ENCODE measurements at places on chromosomes 11 and 22.

GRCh38 chr11:13338019-13338426 is 60.4 kb downstream of the BMAL1 start:
- no peak for DNase-seq

- no peak for DNase-seq
These were observed 89.4 kb downstream of the PPP6R3 start for GRCh38 chr11:68549789-68550484.

DNA sequence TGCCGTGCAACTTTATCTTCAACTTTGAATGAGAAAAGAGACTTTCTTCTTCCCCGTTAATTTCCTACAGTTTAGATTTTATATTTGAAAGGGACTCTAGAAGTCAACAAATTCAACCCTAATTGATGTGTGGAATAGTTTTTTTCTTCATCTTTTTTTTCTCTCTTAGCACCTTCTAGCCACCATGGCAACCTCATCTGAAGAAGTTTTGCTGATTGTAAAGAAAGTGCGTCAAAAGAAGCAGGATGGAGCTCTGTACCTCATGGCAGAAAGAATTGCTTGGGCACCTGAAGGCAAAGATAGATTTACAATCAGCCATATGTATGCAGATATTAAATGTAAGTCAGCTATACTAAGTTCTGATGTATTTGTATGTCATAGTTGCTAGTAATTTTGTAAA is 10.5 kb downstream of the GTF2H1 start:
- no peak for DNase-seq

GRCh38 chr11:45384016-45384415 is 97.9 kb upstream of the SYT13 start:
- DNase-seq, result no peak

GRCh38 chr11:117076941-117077691 is 21.1 kb downstream of the SIK3 start:
- DNase-seq, result peak; percentile 78

GRCh38 chr22:50199251-50199721 is 1.5 kb upstream of the SELENOO start:
- no peak for DNase-seq

DNA sequence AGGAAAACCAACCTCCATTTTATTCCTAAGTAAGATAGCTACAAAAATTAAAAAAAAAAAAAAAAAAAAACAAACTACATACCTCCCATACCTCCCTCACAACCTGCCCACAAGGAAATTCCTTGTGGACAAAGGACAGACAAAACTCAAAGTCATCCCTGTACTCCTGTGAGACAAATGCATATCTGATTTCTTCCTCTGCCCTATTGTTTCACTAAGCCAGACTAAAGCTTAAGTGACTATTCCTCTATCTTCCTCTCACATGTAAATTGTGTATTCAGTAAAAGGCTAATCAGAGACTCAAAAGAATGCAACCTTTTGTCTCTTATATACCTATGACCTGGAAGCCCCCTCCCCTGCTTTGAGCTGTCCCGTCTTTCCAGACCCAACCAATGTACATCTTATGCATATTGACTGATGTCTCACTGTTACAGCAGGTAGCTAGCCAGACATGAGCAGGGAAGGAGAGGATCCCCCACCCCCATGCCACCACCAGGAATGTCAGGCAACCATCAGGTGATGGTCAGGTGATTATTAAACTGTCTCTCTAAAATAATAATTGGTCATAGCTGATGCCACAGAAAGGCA is 289.4 kb downstream of the SBF2 start:
- no peak for DNase-seq

GRCh38 chr11:13667245-13667644 is 1.2 kb upstream of the FAR1 start:
- no peak for DNase-seq

DNA sequence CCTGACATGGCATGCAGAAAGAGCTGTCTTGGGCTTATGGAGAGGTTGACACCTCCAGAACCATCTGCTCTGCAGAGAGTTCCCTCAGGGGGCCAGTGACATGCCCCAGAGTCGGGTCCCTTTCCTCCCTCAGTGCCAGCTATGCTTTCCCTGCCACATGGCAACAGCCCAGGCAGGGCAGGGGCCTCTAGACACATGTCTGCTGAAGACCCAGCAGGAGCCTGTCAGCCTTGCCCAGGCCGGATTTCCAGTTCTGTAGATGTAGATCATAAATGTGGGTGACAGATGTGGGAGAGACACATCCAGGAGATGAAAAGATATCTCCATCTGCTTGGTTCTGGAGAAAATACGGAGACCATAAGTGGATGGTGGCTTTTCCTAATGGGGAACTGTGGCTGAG is 25.5 kb downstream of the NAV2 start:
- DNase-seq, result no peak

DNA sequence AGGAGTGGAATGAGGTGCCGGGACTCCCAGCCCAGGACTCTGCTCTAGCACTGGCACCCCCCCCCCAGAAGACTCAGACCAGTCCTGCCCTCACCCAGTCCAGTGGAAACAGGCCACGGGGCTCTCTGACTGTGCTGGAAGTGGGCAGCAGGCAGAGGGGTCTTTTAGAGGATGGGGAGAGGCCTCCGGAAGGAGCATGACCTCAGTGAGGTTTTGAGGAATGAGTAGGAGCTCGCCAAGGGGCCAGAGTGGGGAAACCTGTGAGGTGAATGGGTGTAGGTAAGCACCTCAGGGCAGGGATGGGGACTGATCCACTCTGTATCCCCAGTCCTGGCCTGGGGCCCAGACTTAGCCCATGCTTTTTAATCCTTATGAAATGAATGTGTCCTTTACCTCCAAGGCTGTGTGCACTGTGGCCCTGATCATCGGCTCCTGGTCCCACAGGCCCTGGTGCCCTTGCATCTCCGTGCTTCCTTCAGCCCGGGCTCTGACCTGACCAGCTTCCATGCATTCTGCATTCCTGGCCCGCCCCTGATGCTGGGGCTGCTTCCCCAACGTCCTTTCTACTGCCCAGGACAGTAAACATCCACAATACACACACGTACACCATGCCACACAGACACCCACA is 24.4 kb upstream of the RFPL3 start:
- no peak for DNase-seq

- DNase-seq, result no peak
These were observed 14.8 kb downstream of the PLAAT3 start for GRCh38 chr11:63599211-63600122.

DNA sequence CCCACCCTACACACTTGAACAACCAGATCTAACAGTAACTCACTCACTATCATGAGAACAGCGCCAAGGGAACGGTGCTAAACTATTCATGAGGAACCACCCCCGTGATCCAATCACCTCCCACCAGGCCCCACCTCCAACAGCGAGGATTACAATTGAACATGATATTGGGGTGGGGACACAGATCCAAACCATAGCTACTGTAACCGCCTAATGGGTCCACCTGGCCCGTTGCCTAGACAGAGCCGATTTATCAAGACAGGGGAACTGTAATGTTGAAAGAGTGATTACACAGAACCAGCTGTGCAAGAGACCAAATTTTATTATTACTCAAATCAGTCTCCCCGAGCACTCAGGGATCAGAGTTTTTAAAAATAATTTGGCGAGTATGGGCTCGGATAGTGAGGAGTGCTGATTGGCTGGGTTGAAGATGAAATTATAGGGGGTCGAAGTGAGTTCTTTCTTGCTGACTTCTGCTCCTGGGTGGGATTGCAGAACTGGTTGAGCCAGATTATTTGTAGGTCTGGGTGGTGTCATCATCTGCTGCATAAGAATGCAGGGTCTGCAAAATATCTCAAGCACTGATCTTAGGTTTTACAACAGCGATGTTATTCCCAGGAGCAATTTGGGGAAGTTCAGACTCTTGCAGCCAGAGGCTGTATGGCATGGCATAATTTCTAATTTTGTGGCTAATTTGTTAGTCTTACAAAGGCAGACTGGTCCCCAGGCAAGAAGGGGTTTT is 17.9 kb upstream of the ZC3H12C start:
- no peak for DNase-seq

- peak; percentile 30 for DNase-seq
These were observed 70.6 kb upstream of the MPEG1 start for GRCh38 chr11:59283311-59283710.

GRCh38 chr11:126561327-126561893 is 205.9 kb downstream of the ST3GAL4 start:
- no peak for DNase-seq

GRCh38 chr11:61164606-61165424 is 3.6 kb upstream of the VPS37C start:
- peak; percentile 83 for DNase-seq

DNA sequence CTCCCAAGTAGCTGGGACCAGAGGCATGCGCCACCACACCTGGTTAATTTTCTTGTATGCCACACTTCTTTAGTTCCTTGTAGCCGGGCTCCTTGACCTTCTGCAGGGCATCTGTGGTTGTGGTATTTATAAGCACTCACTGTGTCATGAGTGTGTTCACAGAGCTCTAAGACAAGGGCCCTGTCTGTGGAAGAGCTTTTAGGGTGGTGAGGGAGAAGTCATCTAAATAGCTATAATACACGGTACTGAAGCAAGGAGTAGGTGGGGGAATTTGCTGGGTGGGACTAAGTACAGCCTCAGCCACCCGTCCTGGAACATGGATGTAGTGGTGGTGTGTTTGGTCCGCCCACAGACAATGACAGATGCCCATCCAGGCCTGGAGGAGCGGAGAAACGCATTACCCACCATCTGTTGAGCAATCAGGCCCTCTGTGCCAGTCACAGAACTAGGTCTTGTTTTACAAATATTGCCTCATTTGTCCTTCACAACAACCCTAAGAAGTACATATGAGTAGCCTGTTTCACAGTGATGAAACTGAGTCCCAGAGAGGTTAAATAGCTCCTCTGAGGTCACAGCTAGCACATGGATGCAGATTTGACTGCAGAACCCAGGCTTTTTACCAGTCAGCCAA is 10.1 kb downstream of the ACO2 start:
- no peak for DNase-seq

DNA sequence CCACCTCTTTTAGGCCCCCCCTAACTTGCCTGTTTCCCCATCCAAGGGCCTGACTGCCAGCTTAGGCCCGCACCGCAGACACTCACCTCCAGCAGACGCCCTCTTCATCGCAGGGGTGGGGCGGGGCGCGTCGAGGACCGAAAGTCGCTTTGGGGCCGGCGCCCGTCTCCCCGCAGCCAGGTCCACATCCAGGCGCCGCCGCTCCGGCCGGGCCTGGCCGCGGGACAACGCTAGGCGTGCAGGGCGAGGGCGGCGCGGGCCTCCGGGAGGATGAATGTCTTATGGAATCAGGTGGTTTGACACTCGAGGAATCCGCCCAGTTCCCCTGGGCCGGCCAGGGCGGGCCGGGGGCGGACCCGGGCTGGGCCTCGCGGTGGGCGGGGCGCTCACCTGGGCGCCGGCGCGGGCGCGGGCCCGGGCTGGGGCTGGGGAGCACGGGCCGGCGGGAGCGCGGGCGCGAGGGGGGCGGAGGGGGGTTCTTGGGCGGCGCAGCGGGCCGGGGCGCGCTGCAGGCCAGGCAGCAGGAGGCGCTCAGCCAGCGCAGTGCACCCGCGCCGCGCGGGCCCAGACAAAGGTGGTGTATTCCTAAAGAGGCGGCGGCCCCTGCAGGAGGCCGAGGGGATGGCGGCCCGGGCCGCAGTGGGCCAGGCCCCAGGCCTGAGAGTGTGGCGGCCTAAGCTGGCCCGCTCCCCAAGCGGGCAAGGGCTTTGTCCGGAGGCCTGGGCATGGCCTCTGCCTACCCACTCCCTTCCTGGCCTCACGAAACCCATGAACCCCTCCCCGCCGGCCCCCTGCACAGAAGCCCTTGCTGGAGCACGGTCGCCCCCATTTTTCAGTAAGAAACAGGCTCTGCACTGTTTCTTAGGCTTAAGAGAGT is 177.6 kb downstream of the IGLL1 start:
- peak; percentile 82 for DNase-seq

GRCh38 chr11:123083623-123084029 is 21.7 kb upstream of the HSPA8 start:
- DNase-seq, result peak; percentile 44

DNA sequence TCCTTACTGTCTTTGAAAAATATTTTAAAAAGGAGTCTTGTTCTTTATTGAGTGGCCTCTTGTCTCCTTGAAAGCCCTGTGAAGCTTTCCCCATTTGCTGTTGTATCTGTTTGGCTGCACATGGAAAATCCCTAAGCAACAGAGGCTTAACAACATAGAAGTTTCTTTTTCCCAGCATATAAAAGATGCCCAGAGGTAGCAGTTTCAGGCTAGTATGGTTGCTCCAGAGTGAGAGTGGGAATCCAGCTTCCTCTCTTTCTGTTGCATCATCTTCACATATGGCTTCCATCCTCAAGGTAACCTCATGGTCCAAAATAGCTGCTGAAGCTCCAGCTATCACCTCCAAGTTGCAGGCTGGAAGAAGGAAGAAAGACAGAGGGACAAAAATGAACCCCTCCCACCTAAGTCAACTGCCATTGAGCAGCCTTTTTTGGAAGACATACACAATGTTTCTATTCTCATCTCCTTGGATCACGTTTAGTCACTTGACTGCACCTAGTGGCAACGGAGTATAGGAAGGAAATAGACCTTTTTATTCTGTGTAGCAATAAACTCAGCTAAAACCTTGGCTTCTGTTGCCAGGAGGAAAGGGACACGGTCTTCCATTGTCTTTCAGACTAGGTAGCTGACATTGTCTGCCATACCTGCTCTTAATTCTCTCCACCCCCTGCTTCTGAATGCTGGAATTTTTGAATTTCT is 5.3 kb downstream of the CSF2RB start:
- DNase-seq, result no peak

GRCh38 chr11:80451105-80451504 is 1010.3 kb upstream of the TENM4 start:
- DNase-seq, result no peak

DNA sequence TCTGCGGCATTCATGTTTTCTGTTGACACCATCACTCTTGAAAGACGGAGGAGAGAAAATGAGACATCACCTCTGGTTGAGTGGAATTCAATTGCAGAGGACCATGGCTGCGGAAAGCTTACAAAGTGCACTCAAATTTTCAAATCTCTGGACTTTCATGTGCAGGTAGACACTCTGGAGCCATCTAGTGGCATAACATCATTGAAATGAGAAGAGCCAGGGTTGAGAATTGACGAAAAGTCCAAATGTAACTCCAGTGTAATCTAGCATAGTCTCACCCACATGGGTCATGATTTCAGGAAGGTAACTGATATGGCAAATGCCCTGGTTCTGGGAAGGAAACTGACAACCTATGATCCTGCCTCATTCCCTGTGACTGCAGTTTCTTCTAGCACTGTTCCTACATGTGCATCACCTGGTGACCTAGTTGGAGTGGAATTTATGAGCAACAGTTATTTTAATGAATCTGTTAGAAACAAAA is 687.8 kb downstream of the KCNA4 start:
- DNase-seq, result peak; percentile 21

- DNase-seq, result peak; percentile 55
These were observed 86.6 kb upstream of the ARHGAP32 start for GRCh38 chr11:129278586-129279319.
